H1 (cell line): ENCODE measurements at places on chromosomes 16 and 17.

DNA sequence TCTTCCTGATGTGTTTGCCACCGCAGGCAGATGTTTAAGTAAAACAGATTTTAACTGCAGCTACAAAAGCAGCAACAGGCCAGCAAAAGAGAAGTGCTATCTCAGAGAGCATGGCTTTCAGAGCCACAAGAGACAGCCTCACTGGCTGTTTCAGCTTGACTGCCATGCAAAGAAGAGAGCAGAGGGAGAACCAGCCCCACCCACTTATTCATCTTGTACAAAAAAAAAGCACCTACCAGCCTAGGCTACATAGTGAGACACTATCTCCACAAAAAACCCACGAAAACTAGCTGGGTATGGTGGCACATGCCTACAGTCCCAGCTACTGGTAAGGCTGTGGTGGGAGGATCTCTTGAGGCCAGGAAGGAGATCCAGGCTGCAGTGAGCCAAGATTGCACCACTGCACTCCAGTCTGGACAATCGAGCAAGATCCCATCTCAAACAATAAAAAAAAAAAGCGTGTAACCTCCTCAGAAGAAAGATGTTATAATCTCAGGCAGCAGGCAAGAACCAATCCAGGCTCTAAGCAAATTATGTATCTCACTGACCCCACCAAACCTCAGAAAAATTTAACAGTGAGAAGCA is 30.0 kb downstream of the STH start:
- H3K4me3 ChIP-seq: no peak overlapping the region
- DNase-seq: no peak
- peaks cover 47% of the 10 kb centered on the region for H3K36me3 ChIP-seq
- peaks cover 8% of the 10 kb centered on the region for H3K4me1 ChIP-seq
- H3K27me3 ChIP-seq: no peaks in the 10 kb centered on the region

DNA sequence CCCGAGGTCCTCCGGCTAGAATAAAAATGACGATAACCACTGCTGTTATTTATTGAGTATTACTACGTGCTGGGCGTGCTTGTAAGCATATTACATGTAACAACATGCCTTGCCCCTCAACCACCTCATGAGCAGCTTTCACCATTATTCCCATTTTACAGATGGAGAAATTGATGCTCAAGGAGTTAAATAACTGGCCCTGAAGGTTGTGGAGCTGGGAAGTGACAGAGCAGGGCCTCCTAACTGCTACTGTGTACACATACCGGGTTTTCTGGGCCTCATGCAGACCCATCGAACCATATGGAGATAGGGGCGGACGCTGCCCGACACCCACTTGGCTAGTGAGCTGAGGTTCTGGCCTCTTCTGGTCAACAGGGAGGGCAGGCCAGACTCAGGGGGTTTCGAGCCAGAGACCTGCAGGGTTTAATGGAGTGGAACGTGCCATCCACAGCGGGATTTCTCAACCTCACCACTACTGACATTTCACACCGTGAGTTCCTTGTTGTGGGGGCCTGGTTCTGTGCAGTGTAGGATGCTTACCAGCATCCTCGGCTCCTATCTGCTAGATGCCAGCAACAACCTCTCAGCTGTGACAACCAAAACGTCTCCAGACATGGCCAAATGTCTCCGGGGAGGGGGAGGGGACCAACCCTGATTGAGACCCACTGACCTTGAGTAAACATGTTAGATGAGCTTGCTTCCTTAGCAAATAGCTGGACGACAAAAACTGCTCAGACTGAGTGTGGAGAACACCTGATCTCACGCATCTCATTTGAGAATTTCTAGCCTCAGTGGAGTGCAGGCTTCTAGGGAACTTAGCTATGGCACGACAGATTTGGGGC is 432.0 kb downstream of the SLC39A11 start:
- H3K4me1 ChIP-seq: peaks cover 10% of the 10 kb centered on the region
- H3K4me3 ChIP-seq: no peak overlapping the region

GRCh38 chr16:180681-181564 is 664 bp downstream of the HBQ1 start:
- H3K36me3 ChIP-seq: no peaks in the 10 kb centered on the region
- no peak for DNase-seq
- H3K4me1 ChIP-seq: peaks cover 3% of the 10 kb centered on the region; the same call in 1 of the 2 replicates

DNA sequence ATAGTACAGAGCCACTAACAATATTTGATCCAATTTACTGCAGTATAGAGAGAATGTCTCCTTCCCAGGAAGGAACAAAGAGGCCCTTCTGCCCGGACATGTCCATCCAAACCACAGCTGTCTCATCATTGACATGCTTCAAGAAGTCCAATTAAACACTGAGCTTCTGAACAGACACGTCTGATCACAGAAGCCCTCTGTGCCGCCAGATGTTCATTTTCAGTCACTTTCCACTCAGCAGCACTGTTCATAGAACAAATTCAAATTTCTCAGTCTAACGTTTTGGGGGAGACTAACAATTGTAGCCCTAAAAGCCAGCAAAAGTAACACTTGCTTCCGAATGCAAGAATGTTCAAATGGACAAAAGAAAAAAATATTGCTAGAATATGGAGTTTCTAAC is 15.3 kb downstream of the ZC3H7A start:
- no peaks in the 10 kb centered on the region for H3K36me3 ChIP-seq
- no peak overlapping the region for H3K4me3 ChIP-seq
- no peaks in the 10 kb centered on the region for H3K27me3 ChIP-seq
- no peaks in the 10 kb centered on the region for H3K4me1 ChIP-seq

GRCh38 chr16:2784358-2785100 is 2.8 kb downstream of the PRSS33 start:
- peaks cover 2% of the 10 kb centered on the region; the same call in 1 of the 2 replicates for H3K4me1 ChIP-seq
- H3K36me3 ChIP-seq: no peaks in the 10 kb centered on the region
- no peak overlapping the region for H3K27ac ChIP-seq
- no peak overlapping the region for H3K4me3 ChIP-seq
- no peak for DNase-seq
- no peaks in the 10 kb centered on the region; the same call in 1 of the 2 replicates for H3K27me3 ChIP-seq

- no peaks in the 10 kb centered on the region for H3K27me3 ChIP-seq
- H3K27ac ChIP-seq: no peak overlapping the region
- H3K36me3 ChIP-seq: no peaks in the 10 kb centered on the region
- H3K4me1 ChIP-seq: no peaks in the 10 kb centered on the region
- H3K4me3 ChIP-seq: no peak overlapping the region
Observed at GRCh38 chr17:62188713-62189112, 123.6 kb upstream of the MED13 start.

DNA sequence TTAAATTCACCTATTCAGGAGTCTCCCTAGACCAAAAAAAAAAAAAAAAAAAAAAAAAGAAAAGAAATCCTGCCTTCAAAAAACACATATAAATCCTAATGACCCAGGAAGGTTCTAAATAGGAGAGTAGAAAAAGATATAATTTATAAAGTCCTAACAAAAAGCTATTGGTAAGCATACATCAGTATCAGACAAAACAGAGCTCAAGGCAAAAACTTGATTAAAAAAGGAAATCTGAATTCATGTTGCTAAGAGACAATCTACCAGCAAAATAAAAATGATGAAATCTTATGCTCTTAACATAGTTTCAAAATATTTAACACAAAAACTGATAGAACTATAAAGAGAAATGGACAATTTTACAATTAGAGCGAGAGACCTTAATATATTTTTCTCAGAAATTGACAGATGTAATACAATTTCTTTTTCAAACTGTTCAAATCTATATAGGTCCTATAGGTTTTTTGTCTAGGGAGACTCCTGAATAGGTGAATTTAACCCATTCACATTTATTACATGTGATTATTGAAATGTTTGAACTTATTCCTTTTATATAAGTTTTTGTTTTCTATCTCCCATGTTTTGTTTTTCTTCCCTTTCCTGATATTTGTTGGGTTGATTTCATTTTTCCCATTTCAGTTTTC is 57.0 kb downstream of the NT5M start:
- H3K36me3 ChIP-seq: no peaks in the 10 kb centered on the region
- H3K4me1 ChIP-seq: peaks cover 4% of the 10 kb centered on the region

DNA sequence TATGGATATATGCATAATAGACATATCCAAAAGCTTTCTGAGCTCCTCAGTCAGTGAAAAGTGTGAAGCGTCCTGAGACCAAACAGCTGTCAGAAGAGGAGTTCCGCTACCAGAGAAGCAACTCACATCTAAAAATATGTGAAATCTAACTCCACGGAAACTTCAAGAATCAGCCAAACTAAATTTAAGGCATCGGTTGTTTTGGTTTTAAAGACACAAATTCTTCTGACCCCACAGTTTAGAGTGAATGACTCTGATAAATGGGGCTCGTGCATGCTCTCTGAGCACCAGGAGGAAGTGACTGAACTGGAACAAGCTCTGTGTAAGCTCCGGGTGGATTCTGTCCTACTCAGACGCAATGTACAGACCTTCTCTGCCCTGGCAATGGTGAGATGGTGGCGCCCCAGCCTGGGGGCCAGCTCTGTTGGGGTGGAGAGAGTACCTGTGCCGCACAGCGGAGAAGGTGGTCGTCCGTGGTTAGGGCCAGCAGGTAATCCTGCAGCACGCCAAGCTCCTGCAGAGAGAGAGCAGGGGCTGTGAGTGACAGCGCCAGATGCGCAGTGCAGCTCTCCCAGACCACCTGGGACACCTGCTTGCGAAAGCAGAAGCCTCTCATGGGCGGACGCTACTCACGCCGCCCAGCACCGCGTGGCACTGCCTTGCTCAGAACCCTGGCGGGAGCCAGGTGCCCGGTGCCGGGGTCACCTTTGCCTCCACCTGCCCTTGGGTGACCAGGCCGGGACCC is 44.4 kb upstream of the ATP2A3 start:
- no peaks in the 10 kb centered on the region for H3K27me3 ChIP-seq
- H3K4me3 ChIP-seq: no peak overlapping the region
- H3K4me1 ChIP-seq: no peaks in the 10 kb centered on the region

GRCh38 chr17:83201206-83202001 is 122.0 kb downstream of the METRNL start:
- H3K4me3 ChIP-seq: no peak overlapping the region
- no peaks in the 10 kb centered on the region for H3K36me3 ChIP-seq
- no peaks in the 10 kb centered on the region for H3K27me3 ChIP-seq
- H3K27ac ChIP-seq: no peak overlapping the region
- no peak for DNase-seq

DNA sequence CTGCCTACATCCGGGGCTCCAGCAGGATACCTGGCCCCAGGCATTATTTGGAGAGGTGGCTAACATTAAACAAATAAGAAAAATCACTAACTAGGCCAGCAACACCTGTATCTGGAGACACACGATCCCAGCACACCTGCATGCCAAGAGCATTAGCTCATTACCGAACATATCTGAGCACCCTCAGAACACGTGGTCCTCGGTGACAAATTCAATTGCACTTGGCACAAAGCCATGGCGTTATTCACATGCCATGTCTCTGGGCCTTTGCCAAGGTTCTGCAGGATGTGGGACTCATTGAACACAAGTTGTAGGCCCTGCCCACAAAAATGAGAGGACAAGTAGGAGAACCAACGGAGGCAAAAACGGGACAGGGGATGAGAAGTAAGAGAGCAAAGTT is 552.3 kb downstream of the TOX3 start:
- H3K4me1 ChIP-seq: no peaks in the 10 kb centered on the region
- H3K27ac ChIP-seq: no peak overlapping the region
- no peak for DNase-seq

GRCh38 chr16:55116165-55116920 is 185.7 kb downstream of the IRX5 start:
- H3K4me1 ChIP-seq: no peaks in the 10 kb centered on the region
- H3K27me3 ChIP-seq: no peaks in the 10 kb centered on the region
- H3K36me3 ChIP-seq: no peaks in the 10 kb centered on the region
- no peak for DNase-seq

- H3K4me3 ChIP-seq: no peak overlapping the region
- H3K4me1 ChIP-seq: no peaks in the 10 kb centered on the region
- no peak overlapping the region for H3K27ac ChIP-seq
- no peaks in the 10 kb centered on the region for H3K27me3 ChIP-seq
- peaks cover 50% of the 10 kb centered on the region for H3K36me3 ChIP-seq
Observed at GRCh38 chr16:85681255-85681654, 7.5 kb downstream of the GINS2 start.

DNA sequence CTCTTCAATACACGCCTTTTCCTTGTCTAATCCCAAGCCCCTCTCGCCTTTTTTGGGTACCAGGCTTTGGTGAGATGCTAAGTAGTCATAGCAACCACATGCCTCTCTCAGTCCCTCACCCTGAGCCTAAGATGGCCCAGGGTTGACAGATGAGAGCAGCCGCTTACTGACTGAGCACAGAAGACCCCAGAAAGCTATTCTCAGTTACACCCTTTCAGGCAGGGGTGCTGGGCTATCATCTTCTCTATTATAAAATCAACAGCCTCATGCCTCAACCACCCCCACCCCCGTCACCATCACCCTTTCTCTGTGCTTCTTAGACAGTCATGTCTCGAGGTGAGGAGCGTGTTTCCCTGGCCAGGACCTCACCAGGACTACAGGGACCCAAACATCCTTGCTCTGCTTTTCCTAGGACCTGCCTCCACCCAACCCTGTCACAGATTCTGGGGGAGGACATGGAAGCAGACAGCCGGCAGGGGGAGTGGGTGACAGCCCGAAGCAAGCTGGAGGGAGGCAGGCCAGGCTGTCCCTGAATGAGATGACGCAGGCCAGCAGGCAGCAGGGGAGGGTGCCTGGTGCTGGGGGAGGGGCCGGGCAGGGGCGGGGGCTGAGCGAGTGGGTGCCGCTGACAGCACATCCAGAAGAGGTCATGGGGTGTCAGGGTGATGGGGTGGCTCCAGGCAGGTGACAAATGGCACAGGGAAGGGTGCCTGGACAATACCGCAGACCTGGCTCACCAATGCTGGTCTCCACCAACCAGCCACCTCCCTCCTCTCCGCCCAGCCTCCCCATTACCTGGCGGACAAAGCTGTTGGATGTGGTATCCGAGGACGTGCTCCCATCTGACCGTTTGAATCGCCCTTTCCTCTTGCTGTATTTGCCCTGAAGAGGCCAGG is 3.1 kb downstream of the CACNB1 start:
- H3K27me3 ChIP-seq: no peaks in the 10 kb centered on the region
- peaks cover 5% of the 10 kb centered on the region for H3K36me3 ChIP-seq
- no peak for DNase-seq
- H3K27ac ChIP-seq: 0 out of 2 replicates have a peak overlapping the region, but pooled peaks have one; percentile 32
- no peak overlapping the region for H3K4me3 ChIP-seq
